ENCODE measurements at places on chromosomes 3 and 15.

- no peak for DNase-seq
These were observed 46.5 kb upstream of the MANF start for GRCh38 chr3:51338632-51339031.

GRCh38 chr3:18680758-18681157 is 255.6 kb upstream of the SATB1 start:
- DNase-seq: no peak

- DNase-seq: no peak
These were observed 5.5 kb upstream of the ACAP2 start for GRCh38 chr3:195448205-195448875.

DNA sequence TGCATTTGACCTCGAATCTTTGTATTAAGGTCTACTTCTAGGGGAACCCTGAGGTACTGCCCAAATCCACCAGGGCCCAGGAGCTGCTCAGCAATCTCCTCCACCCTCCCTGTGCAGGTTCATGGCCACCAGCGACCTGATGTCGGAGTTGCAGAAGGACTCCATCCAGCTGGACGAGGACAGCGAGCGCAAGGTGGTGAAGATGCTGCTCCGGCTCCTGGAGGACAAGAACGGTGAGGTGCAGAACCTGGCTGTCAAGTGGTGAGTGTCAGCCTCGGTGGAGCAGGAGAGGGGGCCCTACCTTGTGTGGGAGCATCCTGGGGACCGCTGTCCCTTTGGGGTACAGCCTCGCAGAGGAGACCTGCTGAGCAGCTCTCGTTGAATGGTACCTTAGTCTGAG is 6.9 kb downstream of the CAND2 start:
- no peak for DNase-seq

GRCh38 chr3:94417963-94418455 is 355.1 kb downstream of the NSUN3 start:
- DNase-seq: no peak

DNA sequence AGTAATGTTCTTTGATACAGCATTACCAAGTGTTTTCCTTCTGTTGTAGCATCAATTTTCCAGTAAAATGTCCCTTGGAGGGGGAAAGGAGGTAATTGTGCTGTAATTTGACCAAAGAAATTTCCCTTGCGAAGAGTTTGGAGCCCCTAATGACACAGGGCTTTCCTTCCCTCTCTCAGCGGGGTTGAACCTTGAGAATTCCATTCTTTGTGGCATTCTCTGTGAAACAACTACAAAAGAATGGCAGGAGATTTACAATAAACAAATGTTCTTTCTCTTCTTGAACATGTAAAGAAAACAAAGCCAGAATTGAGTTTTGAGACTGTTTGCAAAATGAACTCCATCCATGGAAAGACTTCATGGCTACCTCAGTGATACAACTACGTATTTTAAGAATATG is 53.4 kb downstream of the SIDT1 start:
- no peak for DNase-seq

GRCh38 chr15:26661107-26661506 is 111.8 kb downstream of the GABRB3 start:
- no peak for DNase-seq

DNA sequence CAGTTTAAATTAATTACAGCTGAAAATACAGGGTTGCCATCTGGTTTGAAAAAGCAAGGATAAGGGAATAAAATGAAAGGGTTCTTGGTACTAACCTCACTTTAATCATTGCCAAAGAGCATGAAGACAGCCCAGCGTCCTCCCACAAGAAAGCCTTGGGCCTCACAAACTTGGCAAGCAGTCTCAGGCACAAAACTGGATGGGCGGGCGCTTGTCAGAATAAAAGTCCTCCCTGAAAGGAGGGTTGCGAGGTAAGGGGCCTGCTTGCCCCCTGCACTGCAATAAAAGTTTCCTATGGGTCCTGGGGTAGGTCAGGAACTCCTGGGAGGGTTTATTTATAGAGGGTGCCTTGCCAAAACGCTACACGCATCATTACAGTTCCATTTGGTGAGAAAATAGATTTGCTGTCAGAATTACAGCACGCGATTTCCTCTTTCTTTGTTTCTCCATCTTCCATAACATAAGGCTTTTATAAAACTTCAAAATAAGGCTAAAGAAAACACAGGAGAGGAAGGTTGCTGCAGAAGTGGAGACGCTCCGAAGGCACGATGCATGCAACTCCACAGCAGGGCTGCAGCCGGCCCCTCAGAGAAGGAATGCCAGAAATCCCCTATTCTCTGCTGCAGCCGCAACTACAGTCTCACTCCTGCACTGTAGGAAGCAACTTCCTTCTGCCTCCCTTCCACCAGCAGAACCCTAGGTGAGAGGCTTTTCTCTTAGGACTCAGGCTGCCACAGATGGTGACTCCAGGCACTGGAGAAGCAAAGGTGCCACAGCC is 61.3 kb downstream of the VGLL4 start:
- no peak for DNase-seq

GRCh38 chr3:10744098-10744465 is 71.9 kb upstream of the SLC6A11 start:
- no peak for DNase-seq

GRCh38 chr3:148957586-148957985 is 33.8 kb upstream of the GYG1 start:
- DNase-seq: no peak

DNA sequence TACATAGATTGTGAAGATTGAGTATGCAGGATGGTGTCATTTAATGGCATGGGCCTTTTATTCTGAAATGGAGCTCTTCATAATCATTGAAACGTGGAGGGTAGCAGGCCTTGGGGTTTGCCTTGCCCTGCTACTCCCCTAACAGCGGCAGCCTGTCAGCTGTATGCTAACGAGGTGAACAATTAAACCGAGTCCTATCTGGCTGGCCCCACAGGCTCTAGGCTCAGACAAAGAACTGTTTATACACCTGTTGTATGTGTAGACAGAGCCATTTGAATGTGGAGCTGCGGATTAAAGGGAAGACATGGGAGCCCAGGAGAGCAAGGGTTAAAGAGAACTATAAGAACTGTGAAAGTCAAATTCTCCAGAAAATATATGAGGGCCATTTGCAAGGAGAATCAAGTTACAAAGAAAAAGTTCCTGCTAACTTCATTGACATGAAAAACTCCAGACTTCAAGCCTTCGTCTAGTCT is 116.7 kb upstream of the CGNL1 start:
- no peak for DNase-seq

GRCh38 chr3:193742628-193743027 is 149.6 kb downstream of the OPA1 start:
- DNase-seq: no peak

DNA sequence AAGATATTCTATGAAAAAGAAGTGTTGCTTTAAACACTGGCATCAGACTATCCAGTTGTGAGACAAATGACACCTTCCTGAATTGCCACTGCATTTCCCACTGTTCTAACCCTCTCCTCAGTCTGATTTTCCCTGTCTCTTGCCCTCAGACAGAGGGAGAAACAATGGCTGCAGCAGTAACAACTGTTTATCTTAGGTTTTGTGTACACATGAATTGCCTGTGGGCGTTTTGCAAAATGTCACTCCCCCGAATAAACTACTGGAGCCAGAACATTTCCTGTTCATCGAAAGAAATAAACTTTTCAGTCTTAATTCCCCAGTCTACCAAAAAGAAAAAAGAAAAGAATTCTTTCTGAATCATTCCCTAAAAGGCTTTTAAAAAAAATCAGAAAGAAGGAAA is 155.1 kb downstream of the MAGI1 start:
- DNase-seq: no peak

- DNase-seq: no peak
These were observed 5.5 kb upstream of the VGLL3 start for GRCh38 chr3:86996261-86996955.

- DNase-seq: no peak
These were observed 551 bp downstream of the PML start for GRCh38 chr15:73994912-73995622.

DNA sequence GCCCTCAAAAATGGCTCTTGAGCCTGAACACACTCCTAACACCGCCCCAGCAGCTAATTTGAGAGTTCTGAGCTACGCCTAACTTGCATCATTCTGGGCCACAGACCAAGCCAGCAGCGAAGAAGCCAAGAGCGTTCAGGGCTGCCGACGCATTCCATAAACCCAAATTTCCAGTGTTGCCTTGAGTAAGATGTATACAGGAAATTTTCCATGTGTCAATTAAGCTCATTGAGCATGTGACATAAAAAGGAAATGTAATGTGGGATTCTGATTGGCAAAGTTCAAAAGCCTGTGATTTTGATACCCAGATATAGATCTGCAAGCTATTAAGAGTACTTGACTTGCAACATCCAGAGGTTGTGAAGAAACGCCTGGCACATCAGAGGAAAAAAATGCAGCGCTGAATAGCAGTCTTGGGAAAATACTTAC is 148.6 kb upstream of the NR2F2 start:
- DNase-seq: no peak

GRCh38 chr3:142026333-142026732 is 123.0 kb downstream of the TFDP2 start:
- no peak for DNase-seq

DNA sequence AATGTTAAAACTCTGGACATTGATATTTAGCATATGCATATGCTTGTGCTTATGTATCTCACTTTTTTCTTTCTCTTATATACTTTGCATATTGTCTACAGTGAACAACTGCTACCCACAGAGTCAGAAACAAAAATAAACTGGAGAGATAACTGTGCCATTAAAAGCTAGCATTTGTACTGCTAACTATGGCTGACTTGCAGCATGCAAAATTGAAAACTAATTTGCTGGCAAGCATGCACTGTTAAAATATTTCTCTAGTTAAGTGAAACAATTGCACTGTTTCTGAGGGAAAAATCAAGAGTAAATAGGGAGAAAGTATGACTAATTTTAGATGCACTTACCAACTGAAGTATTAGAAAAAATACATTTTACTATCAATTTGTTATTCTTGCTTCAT is 177.8 kb downstream of the CBLB start:
- no peak for DNase-seq

DNA sequence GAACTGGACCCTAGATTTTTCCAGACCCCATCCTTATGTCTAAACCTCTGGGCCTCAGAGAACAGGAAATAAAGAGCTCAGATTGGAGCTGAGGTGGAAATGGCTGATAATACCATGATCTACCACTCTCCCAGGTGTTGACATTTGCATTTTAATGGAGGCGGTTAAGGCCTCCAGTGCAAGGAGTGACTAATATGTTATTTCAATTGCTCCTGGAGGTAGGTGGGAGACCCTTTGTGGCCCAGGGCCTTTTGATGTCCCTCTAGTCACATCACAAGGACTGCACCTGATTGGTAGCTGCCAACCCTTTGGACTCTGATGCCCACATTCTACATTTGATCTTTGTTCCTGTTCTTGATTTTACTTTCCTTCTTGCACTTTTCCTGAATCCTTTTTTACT is 9.0 kb upstream of the ADCY5 start:
- DNase-seq: no peak

- DNase-seq: no peak
These were observed 54.5 kb downstream of the CHD2 start for GRCh38 chr15:92954578-92954977.

DNA sequence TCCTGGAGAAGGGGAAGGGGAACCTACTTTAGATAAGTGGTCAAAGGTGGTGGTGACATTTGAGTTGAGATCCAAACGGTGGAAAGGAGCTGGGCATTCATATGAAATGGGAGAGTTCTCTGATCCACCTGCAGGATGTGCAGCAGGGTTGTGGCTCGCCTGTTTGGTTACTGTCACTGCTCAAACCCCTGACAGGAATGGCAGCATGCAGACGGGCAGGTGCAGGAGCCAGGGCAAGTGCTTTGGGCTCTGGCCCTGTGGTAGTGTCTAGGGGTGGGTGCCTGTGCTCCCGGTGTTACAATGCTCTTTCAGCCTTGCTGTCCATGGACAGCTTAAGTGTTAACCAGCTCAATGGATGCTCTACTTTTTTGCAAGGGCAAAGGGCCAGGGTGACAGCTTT is 18.5 kb downstream of the PAQR9 start:
- no peak for DNase-seq

GRCh38 chr15:80693682-80694610 is 1.2 kb upstream of the ABHD17C start:
- DNase-seq: no peak

DNA sequence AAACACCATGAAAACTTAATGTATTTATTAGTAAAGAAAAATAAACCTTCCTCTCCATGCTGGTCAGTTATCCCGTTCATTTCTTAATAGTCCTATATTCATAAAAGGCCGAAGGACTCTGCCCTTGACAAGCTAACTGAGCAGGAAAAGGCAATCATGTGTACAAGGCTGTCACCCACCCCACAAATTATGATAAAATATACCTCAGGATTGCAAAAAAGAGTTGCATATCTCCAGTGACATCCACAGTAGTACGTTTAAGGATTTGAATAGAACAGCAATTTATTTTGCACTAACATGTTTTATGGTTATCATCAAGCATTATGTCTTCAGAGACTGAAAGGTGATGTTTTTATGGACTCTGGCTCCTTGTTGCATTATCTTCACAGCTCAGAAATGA is 157.6 kb downstream of the FOXB1 start:
- no peak for DNase-seq

- DNase-seq: no peak
These were observed 53.7 kb downstream of the CCDC54 start for GRCh38 chr3:107430996-107431245.

- no peak for DNase-seq
These were observed 13.2 kb downstream of the CLASP2 start for GRCh38 chr3:33704891-33705290.

- no peak for DNase-seq
These were observed 29.4 kb upstream of the EIF4A2 start for GRCh38 chr3:186754006-186754405.

DNA sequence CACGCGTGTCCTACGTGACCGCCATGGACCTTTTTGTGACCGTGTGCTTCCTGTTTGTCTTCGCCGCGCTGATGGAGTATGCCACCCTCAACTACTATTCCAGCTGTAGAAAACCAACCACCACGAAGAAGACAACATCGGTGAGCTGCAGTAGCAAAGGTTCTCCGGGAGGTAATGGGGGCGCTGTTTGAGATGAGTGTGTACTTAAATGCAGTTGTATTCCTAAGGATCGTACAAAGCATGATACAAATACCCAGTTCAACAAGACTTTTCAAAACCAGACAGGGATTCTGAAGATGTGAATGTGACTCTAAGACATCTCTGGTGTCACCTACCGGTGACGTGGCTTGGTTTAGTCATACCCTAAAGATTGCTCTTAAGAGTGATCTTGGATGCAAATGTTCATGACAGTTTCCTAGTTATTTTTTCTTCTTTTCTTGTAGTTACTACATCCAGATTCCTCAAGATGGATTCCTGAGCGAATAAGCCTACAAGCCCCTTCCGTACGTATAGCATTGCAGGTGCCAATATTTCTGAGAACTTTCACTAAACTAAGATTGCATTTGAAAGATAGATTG is 556.6 kb downstream of the GABRG3 start:
- DNase-seq: no peak

DNA sequence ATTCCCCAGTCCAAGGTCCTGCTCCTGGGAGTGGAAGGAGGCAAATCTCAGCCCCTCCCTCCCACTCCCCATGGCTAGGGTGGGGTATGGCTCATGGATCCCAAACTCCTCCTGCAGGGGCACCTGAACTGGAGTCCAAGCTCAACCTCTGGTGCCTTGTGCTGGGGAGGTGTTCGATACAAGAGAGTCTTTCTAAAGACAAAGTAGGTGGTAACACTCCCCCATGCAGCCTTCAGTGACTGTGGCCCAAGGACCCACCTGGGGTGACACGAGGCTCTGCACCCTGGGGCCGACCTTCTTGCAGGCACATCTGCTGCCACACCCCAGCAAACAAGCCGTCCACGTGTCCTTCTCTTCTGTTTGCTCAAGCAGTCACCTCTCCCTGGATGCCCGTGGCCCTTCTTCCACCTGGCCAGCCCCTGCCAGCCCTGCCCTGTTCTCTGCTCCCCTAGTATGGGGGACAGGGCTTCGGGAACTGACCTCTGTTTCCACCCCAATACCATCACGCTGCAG is 36.7 kb upstream of the SLC6A11 start:
- no peak for DNase-seq

Measured in H54 (cell line).